ENCODE measurements at places on chromosomes 5 and 9.

DNA sequence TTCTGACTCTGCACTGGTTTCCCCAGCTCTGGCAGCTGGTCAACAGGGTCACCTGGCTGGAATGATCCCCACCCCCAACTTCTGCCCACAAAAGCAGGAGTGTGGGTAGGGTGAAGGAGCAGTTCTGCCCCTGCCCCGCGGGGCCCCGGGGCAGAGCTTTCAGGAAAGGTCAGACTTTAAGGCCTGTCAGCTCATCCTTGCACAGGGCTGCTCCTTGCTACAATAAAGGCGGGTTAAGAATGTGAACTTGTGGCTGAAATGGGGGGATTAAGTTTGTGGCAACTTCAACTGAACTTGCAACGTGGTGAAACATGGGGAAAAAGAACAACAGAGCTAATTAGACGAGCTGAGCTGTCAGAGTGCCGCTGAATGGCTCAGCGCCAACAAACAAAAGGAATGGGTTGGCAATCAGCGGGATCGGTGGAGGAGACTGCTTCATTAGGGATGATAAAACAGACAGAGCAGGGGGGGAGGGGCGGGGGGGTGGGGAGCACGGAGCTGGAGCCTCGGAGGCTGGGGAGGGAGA is 50.8 kb downstream of the CRB2 start:
- DNase-seq: peak; percentile 10

DNA sequence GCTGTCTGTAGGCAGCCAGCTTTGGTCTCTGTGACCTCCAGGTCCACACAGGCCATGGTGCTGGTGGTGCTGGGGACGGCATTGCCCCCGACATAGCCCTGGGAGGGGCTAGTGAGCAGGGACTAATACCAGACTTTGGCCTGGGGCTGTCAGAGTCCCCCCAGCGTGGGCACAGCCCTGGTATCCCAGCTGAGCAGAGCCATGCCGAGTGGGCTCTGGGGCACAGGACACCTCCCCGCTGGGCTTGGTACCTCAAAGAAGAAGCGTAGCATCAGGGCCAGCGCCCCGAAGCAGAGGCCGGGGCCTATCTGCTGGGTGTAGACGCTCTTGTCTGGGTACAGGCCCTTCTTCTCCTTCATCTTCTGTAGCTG is 9.5 kb downstream of the MYMK start:
- DNase-seq: no peak

DNA sequence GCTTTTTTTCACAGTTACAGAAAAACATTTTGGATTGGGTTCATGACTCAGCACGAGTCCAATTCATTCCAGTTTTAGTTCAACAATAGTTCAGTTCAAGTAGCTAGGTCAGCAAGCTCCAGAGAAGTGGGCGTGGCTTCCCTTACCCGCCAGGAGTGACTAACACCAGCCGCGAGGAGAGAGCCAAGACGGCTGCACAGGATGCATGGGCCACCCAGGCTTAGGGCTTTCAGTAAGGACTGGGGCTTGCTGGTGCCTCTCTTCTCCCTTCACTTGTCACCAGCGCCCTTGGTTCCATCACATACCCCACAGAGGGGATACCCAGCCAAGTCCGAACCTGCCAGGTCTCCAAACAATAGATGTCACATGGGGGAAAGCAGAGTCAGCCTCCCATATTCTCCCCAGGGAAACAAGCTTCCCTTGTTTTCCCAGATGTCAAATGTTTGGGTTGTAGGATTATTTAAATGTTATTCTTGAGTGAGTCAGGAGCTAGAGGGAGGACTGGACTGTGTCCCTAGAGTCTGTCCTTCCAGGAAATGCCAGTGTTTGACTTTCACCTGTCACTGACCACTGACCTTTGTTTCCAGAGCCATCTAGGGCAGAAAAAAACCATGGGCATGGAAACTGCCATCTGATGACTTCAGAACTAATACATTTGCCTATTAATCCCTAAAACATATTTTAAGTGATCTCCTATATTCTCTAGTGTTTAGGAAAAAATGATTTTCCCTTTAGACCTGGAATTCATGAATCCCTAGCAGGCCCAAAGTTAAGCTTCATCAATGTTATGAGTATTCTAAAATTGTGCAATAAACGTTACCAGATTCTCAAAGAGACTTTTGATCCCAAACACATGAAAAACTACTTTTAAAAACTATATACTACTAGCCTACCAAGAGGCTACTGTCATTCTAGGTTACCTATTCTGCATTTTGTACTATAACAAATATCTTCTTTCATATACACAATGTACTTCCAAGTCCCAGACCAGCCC is 51.9 kb downstream of the NIPAL4 start:
- peak; percentile 87 for DNase-seq

DNA sequence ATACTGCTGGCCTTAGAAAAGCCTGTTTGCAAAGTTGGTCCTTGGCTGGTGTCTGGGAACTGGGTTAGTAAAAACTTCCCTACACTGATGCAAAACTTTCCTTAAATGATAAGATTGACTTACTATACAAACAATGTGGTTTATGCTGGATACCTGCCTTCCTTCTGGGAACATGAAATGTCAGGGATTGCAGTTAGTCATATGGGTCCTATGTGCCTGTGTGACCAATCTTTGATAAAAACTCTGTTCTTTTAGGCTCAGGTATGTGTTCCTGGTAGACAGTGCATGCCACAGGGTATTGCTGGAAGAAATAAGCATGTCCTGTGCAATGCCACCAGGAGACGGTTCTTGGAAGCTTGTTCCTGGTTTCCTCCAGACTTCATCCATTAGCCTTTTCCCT is 173.3 kb downstream of the RMI1 start:
- DNase-seq: no peak

GRCh38 chr9:87324613-87325194 is 173.0 kb upstream of the DAPK1 start:
- DNase-seq: no peak

- DNase-seq: no peak
Observed at GRCh38 chr5:178435321-178436238, 154.6 kb downstream of the COL23A1 start.

- DNase-seq: no peak
Observed at GRCh38 chr5:149939546-149939945, 5.0 kb downstream of the PDE6A start.

- DNase-seq: no peak
Observed at GRCh38 chr9:101376111-101376848, 8.5 kb downstream of the BAAT start.

GRCh38 chr5:128469912-128470311 is 68.1 kb downstream of the FBN2 start:
- no peak for DNase-seq

DNA sequence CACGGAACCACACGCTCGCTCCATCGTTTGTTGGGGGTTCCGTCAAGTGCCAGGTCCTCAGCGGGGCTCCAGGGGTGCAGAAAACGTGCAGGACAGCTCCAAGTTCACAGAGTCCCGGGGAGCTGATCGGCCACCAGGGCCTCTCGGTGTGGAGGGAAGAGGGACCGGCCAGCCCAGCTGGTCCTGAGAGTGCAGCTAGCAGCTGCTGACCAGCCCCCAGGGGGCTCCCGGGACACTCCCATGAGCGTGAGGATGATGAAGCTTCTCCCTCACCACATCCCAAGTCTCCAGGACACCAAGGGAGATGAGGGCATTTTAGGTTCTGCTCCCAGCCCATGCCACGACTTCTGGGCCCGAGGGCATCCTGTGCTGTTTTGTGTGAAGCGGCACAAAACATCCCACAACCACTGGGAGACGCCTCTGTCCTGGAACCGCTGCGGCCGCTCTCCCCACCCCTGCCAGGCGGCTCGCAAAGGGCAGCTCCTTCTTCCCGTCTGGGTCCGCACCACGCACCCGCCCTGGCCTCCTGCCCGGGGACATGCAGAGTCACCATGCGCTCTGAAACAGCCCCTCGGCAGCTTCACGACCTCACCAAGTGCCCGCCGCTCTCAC is 67.5 kb upstream of the IRX4 start:
- DNase-seq: no peak

DNA sequence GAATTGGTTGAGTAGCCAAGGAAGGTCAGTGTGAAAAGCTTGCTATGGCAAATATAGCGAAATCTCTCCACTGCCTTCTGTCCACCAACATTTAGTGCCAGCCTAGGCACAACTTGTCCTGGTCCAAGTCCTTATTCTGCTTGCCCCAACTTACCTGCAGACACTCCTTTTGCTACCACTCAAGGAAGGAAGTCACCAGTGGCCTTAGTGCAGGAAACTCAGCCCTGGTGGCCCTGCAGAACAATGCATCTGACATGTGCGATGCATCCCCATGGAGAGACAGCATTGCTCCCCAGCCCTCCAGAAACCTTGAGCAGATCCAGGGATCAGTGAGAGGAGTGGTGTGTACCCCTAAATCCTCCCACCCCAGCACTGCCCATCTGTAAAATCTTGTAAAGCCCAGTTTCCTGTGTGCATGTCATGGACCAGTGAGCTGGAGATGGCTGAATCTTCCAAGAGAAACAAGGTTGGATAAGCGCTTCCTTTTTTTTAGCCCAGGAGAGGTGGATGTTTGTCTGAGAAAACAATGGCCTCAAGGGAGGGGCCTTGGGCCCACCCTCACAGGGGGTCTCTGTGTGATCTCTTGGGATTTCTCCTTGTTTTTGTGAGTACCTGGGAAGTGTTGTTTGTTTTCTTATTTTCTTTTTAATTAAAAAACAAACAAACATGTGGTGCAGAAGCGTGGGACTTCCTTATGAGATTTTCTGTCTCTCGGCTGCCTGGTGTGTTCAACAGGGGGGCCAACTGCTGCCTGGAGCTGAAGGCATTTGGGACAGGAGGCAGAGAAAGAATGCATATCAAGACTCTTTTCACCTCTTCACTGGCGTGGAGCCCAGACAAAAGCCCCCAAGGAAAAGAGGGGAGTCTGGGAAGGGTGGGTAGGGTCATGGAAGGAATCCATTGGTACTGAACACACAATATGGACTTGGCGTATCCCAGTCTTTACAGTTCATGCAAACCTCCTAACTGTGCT is 3.6 kb downstream of the FOXI1 start:
- no peak for DNase-seq

DNA sequence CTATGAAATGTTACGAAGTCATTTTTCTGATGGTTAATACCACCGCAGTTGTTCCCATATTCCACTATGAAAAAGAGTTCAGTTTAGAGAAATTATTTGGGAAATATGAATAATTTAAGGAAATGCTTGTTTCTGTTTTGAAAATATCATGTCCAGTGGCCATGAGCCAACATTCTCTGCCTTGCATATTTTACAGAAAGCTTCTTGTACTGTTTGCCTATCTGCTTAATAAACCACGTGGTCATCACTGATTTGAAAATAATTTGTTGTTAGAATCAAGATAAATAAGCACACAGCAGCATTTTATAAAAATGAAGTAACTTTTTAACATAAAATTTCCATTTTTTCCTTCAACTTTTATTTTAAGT is 381.5 kb upstream of the CDH18 start:
- no peak for DNase-seq

- no peak for DNase-seq
Observed at GRCh38 chr9:111003182-111003581, 35.1 kb downstream of the LPAR1 start.

DNA sequence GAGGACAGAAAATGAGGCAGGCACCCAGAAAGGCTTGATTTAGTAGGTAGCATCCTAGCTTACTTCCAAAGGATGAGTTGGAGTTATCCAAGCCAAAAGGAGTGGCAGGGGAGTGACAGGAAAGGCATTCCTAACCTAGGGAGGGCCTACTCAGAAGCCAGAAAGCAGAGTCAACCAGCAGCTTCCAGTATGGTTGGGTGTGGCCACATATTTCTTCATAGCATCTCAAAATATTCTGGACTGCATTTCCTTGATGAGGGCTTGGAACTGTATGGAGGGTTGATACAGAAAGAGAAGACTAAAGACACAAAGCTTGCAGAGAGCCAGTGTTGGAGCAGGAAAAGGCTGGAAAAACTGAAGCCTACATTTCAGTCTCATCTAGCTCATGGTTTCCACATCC is 656.8 kb upstream of the DMAC1 start:
- no peak for DNase-seq

- DNase-seq: no peak
Observed at GRCh38 chr5:68161156-68161555, 54.4 kb upstream of the PIK3R1 start.

GRCh38 chr9:69186841-69187611 is 12.9 kb downstream of the TJP2 start:
- DNase-seq: no peak

DNA sequence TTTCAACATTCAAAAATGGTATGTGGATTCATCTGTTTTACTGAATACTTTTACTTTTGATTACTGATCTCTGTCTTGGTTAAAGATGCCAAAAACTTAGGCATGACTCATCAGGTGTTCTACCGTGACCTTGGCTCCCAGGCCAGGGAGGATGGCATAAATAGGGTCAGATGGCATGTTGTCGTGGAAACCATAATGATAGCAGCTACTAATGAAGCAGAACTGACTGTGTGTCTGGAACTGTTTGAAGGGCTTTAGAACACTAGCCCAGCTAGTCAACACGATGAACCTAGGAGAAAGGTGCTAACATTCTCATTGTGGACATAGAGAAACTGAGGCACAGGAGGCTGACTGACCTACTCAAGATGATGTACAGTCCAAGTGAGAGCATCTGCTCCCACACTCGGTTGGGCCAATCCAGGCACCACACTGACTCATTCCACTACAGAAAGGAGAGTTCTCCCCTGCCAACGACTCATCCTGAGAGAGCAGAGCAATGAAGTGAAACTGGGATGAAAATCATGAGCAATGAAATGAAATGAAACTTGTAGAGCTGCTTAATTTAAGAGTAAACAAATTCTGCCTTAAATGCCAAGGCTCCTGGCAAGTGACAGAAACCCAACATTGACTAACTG is 116.0 kb downstream of the TENT4A start:
- DNase-seq: no peak

DNA sequence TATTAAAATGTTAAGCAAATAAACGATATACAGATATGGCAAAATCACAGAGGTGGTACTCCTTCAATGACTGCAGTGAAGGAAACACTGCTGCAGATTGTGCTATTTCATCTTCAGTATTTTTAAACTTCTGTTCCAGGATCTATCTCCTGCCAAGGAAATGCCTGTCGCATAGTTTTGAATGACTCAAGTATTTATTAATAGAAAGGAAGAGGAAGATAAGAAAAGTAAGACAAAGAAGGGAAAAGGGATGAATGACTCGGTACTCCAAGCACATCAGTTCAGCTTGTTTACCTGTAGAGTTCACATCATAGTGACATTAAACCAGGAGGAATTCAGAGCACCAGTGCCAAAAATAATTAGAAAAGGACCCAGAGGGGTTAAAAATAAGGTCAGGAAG is 5.1 kb upstream of the GPX8 start:
- DNase-seq: no peak

- peak; percentile 52 for DNase-seq
Observed at GRCh38 chr9:96027251-96028131, 152.0 kb downstream of the ERCC6L2 start.

- DNase-seq: no peak
Observed at GRCh38 chr9:107548298-107549142, 59.0 kb upstream of the KLF4 start.

- peak; percentile 69 for DNase-seq
Observed at GRCh38 chr5:171855798-171856763, 70.5 kb downstream of the SMIM23 start.

DNA sequence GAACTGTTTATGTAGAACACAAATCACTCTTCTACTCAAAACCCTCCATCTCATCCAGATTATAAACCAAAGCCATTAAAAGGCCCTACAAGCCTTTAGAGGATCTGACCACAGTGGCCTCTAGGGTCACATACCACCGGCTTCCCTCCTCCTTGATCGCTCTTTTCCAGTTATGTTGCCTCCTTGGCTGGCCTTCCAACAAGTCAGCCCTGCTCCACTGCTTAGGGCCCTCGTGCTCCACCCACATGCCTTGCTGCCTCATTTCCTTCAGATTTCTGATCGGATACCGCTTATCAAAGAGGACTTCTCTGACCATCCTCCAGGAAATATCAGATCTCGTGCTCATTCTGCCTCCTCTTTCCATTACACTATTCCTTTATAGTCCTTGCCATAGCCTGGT is 139.4 kb upstream of the RAI14 start:
- no peak for DNase-seq

- no peak for DNase-seq
Observed at GRCh38 chr9:133656211-133657119, 20.3 kb downstream of the DBH start.

All from mucosa of descending colon (tissue), 3 donors.